ENCODE measurements at places on chromosomes 2 and 18. TPM values are rescaled to one million over a fixed set of nuclear protein-coding genes. Genes with fewer than 3 reads are reported as not detected.

SLC16A14 gene
- total RNA-seq: 41.6 TPM

RAX gene
- total RNA-seq: not detected

AKAIN1 gene
- total RNA-seq: 2.5 TPM

TMEFF2 gene
- total RNA-seq: 37.6 TPM

HS6ST1 gene
- 48.7 TPM for total RNA-seq

GRHL1 gene
- 3.2 TPM for total RNA-seq

KIAA2012 gene
- total RNA-seq: 0.98 TPM

UGT1A9 gene
- not detected for total RNA-seq

GRB14 gene
- total RNA-seq: 12.0 TPM

FLACC1 gene
- 3.0 TPM for total RNA-seq

SNORC gene
- 0.74 TPM for total RNA-seq

PID1 gene
- total RNA-seq: 32.0 TPM

C18orf32 gene
- total RNA-seq: 34.9 TPM

TRPM8 gene
- total RNA-seq: under 0.01 TPM

CAPN14 gene
- total RNA-seq: 0.98 TPM

GRP gene
- total RNA-seq: 17.5 TPM

TEKT4 gene
- not detected for total RNA-seq

ACTG2 gene
- 0.98 TPM for total RNA-seq

UPP2 gene
- total RNA-seq: 2.2 TPM

TUBA3E gene
- not detected for total RNA-seq

C2orf80 gene
- total RNA-seq: 26.6 TPM

UNC80 gene
- total RNA-seq: 11.8 TPM

RSAD2 gene
- 2.0 TPM for total RNA-seq

LIPG gene
- total RNA-seq: 11.8 TPM

HOXD8 gene
- 0.25 TPM for total RNA-seq

TMEM247 gene
- total RNA-seq: not detected

ASXL3 gene
- total RNA-seq: 91.7 TPM

SP140 gene
- 0.49 TPM for total RNA-seq

CHST9 gene
- 3.9 TPM for total RNA-seq

GYPC gene
- 6.9 TPM for total RNA-seq

CYP26B1 gene
- 3.7 TPM for total RNA-seq

IGFBP2 gene
- total RNA-seq: 124 TPM

ACMSD gene
- not detected for total RNA-seq

MYCN gene
- 47.5 TPM for total RNA-seq

NDUFAF7 gene
- total RNA-seq: 25.3 TPM

SLC11A1 gene
- total RNA-seq: 2.0 TPM

KLHL14 gene
- 39.6 TPM for total RNA-seq

RNF152 gene
- 60.7 TPM for total RNA-seq

DTNA gene
- total RNA-seq: 43.0 TPM

KCTD18 gene
- 8.1 TPM for total RNA-seq

CTAGE1 gene
- total RNA-seq: not detected

LPIN1 gene
- total RNA-seq: 25.6 TPM

WNT10A gene
- total RNA-seq: not detected

CARF gene
- total RNA-seq: 20.9 TPM

UGT1A8 gene
- total RNA-seq: not detected

AQP12B gene
- total RNA-seq: not detected

HOXD1 gene
- total RNA-seq: not detected

LDLRAD4 gene
- 63.4 TPM for total RNA-seq

PSMA8 gene
- total RNA-seq: not detected

KLHL41 gene
- total RNA-seq: 1.7 TPM

IL37 gene
- total RNA-seq: not detected

RGPD4 gene
- 0.25 TPM for total RNA-seq

MDH1B gene
- total RNA-seq: 3.4 TPM

FAM110C gene
- total RNA-seq: 7.4 TPM

TGFA gene
- 3.7 TPM for total RNA-seq
